ENCODE measurements at places on chromosomes 13 and 19.

- no peak for DNase-seq
These were observed 30.1 kb downstream of the SCEL start for GRCh38 chr13:77565635-77566034.

GRCh38 chr13:113855012-113855921, 8.6 kb downstream of the GAS6 start:
- DNase-seq: no peak

GRCh38 chr13:72194523-72194922, 327.5 kb upstream of the DACH1 start:
- no peak for DNase-seq

- DNase-seq: no peak
These were observed 1328.8 kb downstream of the OLFM4 start for GRCh38 chr13:54357284-54357933.

DNA sequence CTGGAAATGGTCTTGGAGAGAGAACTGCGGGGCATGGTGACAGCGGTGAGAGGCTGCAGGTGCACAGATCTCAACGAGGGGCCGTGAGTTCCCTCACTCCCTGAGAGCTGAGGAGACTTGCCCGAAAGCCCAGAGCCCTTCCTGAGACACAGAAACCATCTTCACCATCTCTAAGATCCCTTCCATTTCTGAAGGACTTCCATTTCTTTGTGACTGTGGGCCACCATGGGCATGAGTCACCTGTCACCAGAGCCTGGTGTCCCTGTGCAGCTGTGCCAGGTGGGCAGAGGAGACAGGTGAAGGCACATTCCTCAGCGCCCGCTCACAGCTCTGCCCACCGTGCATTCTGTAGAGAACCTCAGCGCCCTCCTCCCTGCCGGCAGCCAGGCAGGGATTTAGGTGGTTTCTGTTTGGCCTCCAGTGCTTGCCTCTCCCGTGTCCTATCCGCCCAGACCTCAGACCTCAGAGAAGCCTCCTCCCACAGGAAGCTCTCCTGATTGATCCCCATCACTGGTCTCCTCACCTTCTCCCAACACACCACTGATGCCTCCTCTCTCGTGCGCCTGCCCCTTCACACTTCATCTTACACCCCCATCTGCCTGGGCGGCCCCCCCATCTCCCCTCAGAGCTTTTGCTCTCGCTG, 24.2 kb downstream of the SH3GL1 start:
- DNase-seq: no peak

- DNase-seq: no peak
These were observed 15.3 kb downstream of the ATP7B start for GRCh38 chr13:51995677-51996551.

Data from NK-92 treated with Interleukin-12 subunit alpha and Interleukin-12 subunit beta, amount 100 ng/mL, for 24 hours (cell line).